ENCODE measurements at places on chromosomes 1 and 21. TPM values are rescaled to one million over a fixed set of nuclear protein-coding genes. Genes with fewer than 3 reads are reported as not detected.

The YTHDF2 gene
- 63.3 TPM for polyA plus RNA-seq

The PKP1 gene
- polyA plus RNA-seq: 0.11 TPM

The C1orf87 gene
- polyA plus RNA-seq: 31.5 TPM

The RGSL1 gene
- 37.1 TPM for polyA plus RNA-seq

The IGFN1 gene
- polyA plus RNA-seq: 8.2 TPM

All from testis (tissue), 5 donors.